Gastrocnemius medialis (tissue), 4 donors: ENCODE measurements at places on chromosomes 6 and 20. TPM values are rescaled to one million over a fixed set of nuclear protein-coding genes. Genes with fewer than 3 reads are reported as not detected.

DNA sequence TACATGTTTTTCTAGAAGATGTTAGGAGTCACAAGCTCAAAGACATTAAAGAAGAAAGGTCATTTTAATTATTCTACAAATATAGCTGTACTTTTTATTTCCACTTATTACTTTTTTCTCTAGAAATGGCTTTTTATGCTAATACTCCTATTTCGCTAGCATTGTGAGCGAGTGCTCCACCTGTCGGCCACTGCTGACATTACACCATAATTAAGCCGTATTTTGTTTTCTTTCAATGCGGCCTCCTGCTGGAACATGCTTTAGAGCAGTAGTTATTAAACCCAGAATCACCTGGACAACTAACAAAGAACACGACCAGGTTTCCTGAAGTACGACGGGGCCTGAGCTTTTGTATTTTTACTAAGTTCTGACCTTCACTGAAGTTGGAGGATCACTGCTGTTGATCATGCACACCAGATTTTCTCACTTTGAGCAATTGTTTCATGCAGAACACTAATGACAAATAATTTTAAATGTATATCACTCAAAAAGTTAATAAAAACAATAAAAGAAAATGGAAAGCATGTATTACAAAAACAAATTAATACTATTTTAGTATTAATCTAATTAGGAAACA, 74.1 kb upstream of the PAK5 start:
- no peak overlapping the region for H3K4me3 ChIP-seq
- H3K27ac ChIP-seq, result no peak overlapping the region
- H3K27me3 ChIP-seq, result no peaks in the 10 kb centered on the region

GRCh38 chr6:168283686-168284025, 35.9 kb downstream of the DACT2 start:
- no peaks in the 10 kb centered on the region for H3K4me1 ChIP-seq
- H3K27ac ChIP-seq, result no peak overlapping the region
- H3K27me3 ChIP-seq, result no peaks in the 10 kb centered on the region
- H3K36me3 ChIP-seq, result no peaks in the 10 kb centered on the region
- no peak for DNase-seq
- H3K4me3 ChIP-seq, result no peak overlapping the region

SCRT2 gene
- not detected for total RNA-seq

DNA sequence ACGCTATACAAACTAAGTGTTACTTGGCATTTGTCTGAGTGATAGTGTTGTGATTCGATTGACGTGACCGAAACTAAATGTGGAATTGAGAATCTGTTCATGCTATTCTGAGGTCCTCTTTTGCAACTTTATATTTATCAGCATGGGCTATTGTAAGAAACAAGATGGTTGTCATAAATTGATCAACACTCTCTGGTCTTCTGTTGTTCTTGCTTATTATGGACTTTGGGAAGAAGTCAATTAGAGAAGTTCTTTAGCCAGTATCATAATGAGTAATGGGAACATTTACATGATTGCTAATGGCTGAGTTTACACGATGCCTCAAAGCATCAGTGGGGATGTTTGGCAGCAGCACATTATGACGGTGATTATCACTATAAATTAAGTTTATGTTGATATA, 195.0 kb downstream of the CD83 start:
- DNase-seq, result no peak
- no peaks in the 10 kb centered on the region for H3K4me1 ChIP-seq
- no peak overlapping the region for H3K4me3 ChIP-seq
- H3K27me3 ChIP-seq, result peaks cover 15% of the 10 kb centered on the region
- H3K27ac ChIP-seq, result no peak overlapping the region

DNA sequence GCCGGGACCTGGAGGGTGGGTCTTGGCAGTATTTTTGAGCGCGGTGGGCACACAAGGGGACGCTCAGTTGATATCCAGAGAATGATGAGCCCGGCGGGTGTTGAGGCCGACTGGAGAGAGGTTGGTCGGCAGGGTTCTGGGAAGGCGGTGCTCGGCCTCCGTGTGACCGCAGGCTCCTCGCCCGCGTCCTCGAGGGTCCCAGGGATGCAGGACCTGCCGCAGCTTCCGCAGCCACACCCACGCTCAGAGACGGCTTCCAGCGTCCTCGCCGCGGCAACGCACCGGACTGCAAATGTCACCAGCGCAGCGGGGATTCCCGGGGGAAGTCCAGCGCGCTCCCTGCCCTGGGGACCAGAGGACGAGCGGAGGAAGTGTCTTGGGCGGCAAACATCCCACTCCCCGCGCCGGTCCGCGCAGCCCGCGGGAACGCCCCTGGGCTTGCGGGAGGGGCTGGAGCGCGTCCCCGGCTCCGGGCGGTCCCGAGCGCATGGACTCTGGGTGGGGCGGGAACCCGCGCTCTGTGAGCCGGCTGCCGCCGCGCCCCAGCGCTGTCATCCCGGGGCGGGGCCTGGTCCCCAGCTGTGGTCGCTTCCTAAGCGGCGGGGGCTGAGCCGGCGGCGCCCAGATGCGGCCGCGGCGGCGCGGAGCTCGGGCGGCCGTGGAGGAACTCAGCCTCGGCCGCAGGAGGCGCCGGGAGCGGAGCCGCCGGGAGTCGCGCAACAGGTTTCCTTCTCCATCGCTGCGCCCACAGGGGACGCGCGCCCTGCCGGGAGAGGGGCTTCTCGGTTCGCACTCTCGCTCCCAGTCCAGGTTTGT, at the start of gene STX11:
STX11 (plus strand) TSS at position 624 of the 816 bp plus-strand sequence. CDS start 36,111 bp downstream, outside the sequence.
- H3K36me3 ChIP-seq, result no peaks in the 10 kb centered on the region
- peak within 1 kb of the TSS; percentile 62 for H3K4me3 ChIP-seq
- peak; percentile 27 for DNase-seq
- peaks cover 8% of the 10 kb centered on the region for H3K27me3 ChIP-seq
- H3K27ac ChIP-seq, result peak within 1 kb of the TSS; percentile 72

DNA sequence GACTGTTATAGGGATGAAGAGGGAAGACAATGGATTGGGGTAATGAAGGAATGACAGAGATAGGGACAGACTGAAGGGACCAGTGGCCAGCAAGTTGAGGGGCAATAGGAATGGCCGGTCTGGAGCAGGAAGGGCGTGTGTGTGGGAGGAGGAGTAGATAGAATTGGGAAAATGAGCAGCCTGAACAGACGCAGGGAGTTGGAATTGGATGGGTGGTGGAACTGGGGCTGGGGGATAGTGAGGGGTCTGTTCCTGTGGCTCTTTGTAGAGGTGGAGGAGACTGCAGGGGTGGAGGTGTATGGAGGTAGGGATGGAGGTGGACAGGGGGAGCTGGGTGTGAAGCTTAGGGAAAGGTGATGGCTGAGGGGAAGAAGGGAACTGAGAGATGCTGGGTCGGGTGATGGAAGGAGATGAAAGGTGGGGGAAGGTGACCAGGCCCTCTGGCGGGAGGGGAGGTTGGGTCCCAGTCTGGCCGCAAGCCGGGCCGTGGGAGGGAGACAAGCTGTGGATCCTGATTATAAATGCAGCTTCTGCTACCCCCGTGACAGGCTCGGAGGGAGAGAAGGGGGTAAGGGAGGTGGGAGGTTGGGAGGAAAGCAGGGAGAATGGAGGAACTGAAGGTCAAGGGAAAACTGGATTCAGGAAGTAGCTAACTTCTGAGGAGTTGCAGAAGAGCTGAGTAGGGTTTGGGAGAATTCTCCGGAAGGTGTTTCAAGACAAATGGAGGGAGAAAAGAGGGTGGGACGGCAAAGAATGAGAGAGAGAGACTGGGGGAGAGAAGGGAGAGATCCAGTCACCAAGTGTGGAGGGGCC, 5.2 kb downstream of the SYNGAP1 start:
- no peak for DNase-seq
- peaks cover 15% of the 10 kb centered on the region for H3K4me1 ChIP-seq
- H3K27me3 ChIP-seq, result no peaks in the 10 kb centered on the region
- H3K4me3 ChIP-seq, result peak overlapping the region; percentile 62
- no peaks in the 10 kb centered on the region for H3K36me3 ChIP-seq

GRCh38 chr20:55580475-55580874, 424.8 kb downstream of the CBLN4 start:
- H3K36me3 ChIP-seq, result no peaks in the 10 kb centered on the region
- no peaks in the 10 kb centered on the region for H3K4me1 ChIP-seq
- H3K4me3 ChIP-seq, result no peak overlapping the region
- H3K27me3 ChIP-seq, result no peaks in the 10 kb centered on the region

RALGAPA2 gene
- 50.9 TPM for total RNA-seq

ID4 gene
- total RNA-seq, result 5.8 TPM

- H3K27me3 ChIP-seq, result no peaks in the 10 kb centered on the region
- no peak for DNase-seq
- H3K27ac ChIP-seq, result no peak overlapping the region
Observed at GRCh38 chr6:17552861-17553260, 47.2 kb upstream of the FAM8A1 start.

DNA sequence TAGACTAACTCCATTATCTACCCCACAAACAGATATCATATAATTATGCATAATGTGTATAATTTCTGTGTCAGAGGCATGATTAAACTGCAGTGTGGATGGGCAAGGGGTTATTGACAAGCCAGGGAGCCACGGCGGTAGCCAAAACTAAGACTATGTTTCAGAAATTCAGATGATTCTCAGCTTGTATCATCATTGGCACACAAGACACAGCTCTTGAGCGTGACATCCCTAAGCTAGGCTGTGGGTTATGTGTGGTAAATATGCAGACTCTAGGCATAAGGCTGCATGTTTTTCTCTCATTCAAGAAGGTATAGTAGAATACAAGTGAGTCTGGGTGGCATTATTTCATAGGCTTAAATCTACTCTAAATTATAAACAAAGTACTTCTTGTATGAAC, 154.3 kb downstream of the KLHL32 start:
- no peak for DNase-seq
- no peaks in the 10 kb centered on the region for H3K4me1 ChIP-seq
- no peaks in the 10 kb centered on the region for H3K36me3 ChIP-seq
- no peak overlapping the region for H3K4me3 ChIP-seq
- no peak overlapping the region for H3K27ac ChIP-seq

CDH4 gene
- total RNA-seq, result 1.2 TPM

- H3K4me3 ChIP-seq, result no peak overlapping the region
- H3K27me3 ChIP-seq, result no peaks in the 10 kb centered on the region
Observed at GRCh38 chr6:11277275-11278206, 45.1 kb upstream of the NEDD9 start.

SULF2 gene
- 18.8 TPM for total RNA-seq

PTK7 gene
- 0.64 TPM for total RNA-seq

DNA sequence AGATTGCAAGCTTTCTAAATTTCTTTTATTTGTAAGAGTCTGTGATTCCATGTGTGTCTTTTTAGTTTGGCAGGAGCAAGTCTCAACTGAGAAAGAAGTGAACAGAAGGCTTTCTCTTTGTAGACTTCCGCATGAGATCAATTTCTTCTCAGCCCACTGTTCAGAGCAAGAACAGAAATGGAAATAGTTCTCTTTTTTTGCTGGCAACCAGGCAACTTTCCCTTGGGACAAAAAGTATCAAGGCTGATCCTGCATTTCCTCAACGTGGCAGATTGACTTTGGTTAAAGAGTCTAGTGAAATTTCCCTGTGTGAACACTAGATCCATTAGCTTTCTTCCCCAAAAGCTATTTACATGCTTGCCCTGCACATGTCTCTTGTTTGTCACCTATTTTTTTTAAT, 46.8 kb upstream of the JAG1 start:
- DNase-seq, result no peak
- no peak overlapping the region for H3K4me3 ChIP-seq
- H3K36me3 ChIP-seq, result no peaks in the 10 kb centered on the region
- H3K27me3 ChIP-seq, result no peaks in the 10 kb centered on the region
- H3K27ac ChIP-seq, result no peak overlapping the region
- H3K4me1 ChIP-seq, result peaks cover 11% of the 10 kb centered on the region

GRCh38 chr6:41642090-41642959, 4.1 kb downstream of the MDFI start:
- peaks cover 27% of the 10 kb centered on the region for H3K27me3 ChIP-seq
- H3K4me3 ChIP-seq, result no peak overlapping the region
- no peak for DNase-seq
- no peak overlapping the region for H3K27ac ChIP-seq
- H3K4me1 ChIP-seq, result peaks cover 19% of the 10 kb centered on the region

DNA sequence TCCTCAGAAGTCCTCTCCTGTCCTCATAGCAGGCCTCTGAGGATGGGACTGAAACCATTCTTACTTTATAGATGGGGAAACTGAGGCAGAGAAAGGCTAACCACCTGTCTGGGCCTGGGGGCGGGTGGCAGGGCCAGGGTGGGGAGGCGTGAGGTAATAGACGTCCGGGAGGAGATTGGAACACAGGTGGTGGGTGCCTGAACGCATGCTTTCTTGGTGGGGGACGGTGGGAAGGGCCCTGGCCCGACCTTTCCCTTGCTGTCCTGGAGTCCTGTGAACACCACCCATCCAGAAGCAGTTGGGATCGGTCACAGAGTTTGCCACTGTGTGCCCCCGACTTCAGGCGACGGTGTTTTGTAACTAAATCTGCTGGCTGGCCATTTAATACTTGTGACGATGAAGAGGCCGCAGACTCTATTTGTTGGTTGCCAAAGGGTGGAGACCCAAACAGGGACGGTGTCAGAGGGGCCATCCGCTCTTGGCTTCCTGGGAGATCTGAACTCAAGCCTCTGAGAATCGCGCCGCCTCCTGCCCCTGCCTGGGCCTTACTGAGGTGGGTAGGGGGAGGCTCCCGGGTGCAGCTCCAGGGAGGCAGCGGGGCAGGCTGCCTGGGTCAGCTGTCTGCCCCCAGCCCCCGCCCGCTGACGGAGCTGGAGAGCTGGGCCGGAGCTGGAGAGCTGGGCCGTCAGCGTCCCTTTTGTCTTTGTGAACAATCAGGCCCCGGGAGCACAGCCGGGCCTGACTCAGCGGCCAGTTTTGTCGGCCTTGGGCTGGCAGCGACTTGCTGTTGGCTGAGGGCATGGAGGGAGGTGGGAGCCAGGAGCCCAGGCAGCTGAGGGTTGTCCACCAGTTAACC, 4.1 kb downstream of the RBM38 start:
- peaks cover 11% of the 10 kb centered on the region for H3K36me3 ChIP-seq
- peaks cover 86% of the 10 kb centered on the region for H3K4me1 ChIP-seq
- H3K4me3 ChIP-seq, result peak overlapping the region; percentile 17
- no peaks in the 10 kb centered on the region for H3K27me3 ChIP-seq
- peak overlapping the region; percentile 99 for H3K27ac ChIP-seq

DNA sequence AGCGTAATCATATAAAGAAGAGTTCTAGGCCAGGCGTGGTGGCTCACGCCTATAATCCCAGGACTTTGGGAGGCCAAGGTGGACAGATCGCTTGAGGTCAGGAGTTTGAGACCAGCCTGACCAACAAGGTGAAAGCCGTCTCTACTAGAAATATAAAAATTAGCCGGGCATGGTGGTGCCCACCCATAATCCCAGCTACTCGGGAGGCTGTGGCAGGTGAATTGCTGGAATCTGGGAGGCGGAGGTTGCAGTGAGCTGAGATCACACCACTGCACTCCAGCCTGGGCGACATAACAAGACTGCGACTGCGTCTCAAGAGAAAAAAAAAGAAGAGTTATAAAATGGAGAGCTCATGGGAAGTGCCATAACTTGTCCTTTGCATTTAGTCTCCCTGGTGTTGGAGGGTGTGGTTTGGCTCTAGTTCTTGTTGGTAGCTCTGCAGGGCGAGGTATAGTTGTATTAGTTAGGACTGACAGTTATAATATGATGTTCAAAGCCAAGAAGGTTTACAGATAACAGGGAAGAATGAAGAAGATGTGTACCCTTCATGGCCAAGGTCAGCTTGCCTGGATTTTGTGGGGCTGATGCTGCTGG, 54.8 kb downstream of the UTRN start:
- H3K27ac ChIP-seq, result peak overlapping the region; percentile 47
- H3K4me3 ChIP-seq, result no peak overlapping the region
- H3K4me1 ChIP-seq, result peaks cover 41% of the 10 kb centered on the region
